Ureter (tissue), 1 donor: ENCODE measurements at places on chromosomes 4 and X. TPM values are rescaled to one million over a fixed set of nuclear protein-coding genes. Genes with fewer than 3 reads are reported as not detected.

- no peak for DNase-seq
These were observed 1265.7 kb downstream of the C4orf33 start for GRCh38 chr4:130361616-130362015.

DNA sequence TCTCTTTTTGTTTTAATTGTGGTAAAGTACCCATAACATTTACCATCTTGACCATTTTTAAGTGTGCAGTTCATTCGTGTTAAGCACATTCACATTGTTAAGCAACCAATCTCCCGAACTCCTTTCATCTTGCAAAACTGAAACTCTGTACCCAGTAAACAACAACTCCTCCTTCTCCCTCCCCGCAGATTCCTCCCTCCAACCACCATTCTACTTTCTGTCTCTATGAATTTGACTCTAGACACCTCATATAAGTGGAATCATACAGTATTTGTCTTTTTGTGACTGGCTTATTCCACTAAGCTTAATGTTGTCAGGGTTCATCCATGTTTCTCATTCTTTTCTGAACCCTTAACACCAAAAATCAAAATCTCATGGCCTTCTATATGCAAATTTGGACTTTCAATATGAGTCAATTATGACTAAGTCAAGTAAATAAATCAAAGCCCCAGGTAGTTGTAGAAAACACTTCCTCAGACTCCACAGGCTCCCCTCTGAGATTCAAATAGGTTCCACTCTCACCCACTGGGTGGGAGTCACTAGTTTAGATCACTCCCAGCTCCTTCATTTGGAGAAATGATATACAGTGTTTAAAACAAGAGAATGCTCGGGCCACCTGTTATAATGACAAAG lies 9.8 kb upstream of the RTL5 start:
- DNase-seq, result no peak

GRCh38 chrX:41478381-41478911 lies 31.3 kb downstream of the NYX start:
- no peak for DNase-seq

DNA sequence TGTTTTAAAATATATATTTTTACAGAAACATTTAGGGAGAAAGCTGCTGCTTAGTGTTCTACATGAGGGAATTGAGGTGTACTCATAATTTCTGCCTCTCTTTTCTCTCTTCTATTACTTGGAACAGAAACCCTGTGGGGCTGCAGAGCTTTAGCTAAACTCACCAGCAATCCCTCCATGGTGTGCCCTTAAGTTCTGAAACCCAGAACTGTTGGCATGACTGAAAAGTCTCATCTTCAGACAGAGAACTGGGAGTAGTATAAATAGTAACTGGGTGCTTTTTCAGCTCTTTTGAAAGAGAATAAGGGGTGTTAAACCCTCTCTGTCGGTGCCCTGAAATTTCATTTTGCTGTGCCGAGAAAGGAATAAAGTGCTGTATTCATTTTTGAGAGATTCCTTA lies 294.9 kb upstream of the BOD1L1 start:
- no peak for DNase-seq

- DNase-seq, result peak; percentile 57
These were observed 104.4 kb downstream of the UCHL1 start for GRCh38 chr4:41360921-41361793.

GRCh38 chr4:94345266-94345665 lies 2.6 kb upstream of the HPGDS start:
- no peak for DNase-seq

DNA sequence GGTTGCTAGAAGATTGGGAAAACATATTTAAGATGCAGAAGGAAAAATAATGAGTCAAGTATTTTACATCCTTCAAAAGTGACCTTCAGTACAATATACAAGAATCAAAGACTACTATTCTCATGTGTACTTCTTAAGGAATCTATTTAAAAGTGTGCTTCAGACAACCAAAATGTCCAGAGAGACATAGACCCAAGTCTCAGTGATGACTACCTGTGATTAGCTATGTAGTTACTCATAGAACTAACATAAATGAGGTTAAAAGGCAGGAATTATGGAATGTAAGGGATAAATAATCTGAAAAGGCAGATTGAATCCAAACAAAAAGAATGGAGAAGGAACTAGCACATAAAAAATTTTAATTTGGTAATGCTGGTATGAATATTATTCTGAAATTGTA lies 634.7 kb upstream of the FAM241A start:
- no peak for DNase-seq

- DNase-seq, result no peak
These were observed 197.2 kb downstream of the PDGFC start for GRCh38 chr4:156774422-156774821.

- DNase-seq, result no peak
These were observed 133.8 kb upstream of the NKX1-1 start for GRCh38 chr4:1539859-1540600.

GRCh38 chrX:10254739-10255138 lies 98.0 kb downstream of the CLCN4 start:
- DNase-seq, result no peak

- DNase-seq, result no peak
These were observed 413.6 kb downstream of the TRIML1 start for GRCh38 chr4:188552741-188553275.

GRCh38 chr4:71198958-71199357 lies 139.9 kb upstream of the SLC4A4 start:
- DNase-seq, result no peak

DNA sequence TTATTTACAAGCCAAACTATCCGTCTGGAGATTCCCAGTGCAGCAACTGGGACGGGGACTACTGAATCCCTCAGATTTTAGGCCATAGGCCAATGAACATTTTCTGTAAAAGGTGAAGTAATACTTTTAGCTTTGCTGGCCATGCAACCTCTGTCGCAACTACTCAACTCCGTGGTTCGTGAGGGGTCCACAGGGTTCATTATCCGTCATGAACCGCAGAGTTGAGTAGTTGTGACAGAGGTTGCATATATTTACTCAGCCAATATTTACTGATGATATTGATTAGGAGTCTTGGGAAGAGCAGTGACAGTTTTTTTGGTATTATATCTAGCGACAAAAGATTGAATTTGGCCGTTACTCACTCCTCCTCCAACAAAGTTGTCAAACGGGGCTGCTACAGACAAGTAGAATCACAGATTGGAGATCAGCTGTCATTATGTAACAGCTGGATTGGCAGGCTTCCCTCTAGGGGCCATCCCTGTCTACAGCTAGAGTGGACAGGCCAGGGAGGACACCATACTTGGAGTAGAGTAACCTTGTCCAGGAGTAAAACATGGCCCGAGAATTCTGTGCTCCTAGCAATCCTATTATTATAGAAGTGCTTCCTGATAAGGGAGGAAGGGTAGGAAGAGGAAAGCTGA lies 37.2 kb upstream of the CD38 start:
- DNase-seq, result no peak

DNA sequence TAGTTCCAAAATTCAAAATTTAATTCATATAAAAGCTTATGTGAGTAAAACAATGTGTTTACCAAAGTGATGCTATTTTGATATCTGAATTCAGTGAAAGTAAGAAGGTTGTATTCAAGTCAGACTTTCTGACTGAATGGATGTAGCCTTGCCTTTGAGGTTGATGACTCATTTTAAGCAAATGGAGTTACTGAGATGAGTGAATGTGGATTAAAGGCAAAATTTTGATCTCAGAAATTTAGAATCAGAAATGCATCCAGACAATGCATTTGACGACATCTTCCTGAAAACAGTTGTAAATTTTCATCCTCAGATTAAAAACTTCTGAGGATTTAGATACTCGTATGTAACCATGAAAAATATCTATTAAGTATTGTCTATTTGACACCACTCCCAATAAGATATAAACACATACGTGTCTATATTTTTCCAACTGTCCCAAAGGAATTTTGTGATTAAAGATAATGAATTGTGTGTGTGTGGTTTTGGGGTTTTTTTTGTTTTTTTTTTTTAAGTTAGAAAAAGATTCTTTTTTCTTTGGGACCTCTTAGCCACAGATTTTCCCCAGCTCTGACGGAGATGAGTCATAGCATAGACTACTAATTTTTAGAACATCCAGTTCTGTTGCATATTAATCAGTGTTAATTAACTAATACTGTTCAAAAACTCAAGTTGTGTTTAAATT lies 34.4 kb downstream of the NFKB1 start:
- no peak for DNase-seq

DNA sequence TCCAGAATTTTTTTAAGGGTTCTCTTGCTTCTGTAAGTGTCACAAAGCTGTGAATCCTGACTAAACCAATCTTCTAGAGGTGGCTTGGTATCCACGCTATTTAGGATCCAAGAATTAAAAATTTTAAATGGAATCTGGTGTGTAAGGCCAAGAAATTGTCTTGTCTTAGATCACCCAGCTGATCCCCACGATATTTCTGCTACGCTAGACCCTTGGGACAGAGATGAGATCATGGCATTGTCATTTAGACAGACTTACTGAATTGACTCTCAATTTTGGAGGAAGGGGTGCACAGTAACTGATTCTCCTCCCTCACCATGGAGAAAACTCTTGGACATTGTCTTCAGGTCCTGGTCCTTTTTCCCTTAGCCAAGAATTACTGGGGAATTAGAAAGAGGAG lies 5.7 kb downstream of the GPRIN3 start:
- no peak for DNase-seq

GRCh38 chr4:139239127-139239772 lies 40.8 kb downstream of the MGARP start:
- no peak for DNase-seq

DNA sequence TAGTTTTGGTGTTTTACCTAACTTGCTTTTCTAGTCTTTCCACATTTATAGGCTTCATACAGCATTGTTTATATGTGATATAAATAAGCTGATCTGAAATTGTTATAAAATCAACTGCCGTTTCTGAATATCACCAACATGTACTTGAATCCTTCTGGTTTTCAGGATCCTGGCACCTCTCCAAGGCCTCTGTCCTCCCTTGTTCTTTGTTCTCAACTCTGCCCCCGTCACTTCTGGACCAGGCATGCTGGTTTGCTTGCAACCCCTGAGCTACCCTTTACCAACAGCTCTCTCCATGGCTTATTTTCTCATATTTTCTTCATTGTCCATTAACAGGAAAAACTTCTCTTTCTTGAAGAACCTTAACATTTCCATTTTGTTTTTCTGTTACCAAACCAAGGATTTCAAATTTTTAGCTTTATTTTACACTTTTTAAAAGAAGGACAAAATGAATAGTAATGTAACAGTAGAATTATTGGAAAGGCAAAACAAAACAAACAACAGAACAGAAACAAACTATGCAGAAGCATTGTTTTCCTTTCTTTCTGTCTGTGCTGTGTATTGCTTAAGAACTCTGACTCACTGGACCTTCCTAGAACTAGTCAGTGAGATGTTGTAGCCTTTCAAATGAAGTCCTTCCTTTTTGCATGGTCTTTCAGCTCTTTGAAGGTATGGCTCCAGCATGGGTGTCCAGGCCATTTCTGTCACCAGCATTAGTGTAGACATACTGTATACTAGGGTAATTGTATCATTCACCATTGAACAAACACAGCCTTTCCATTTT lies 44.8 kb downstream of the BANK1 start:
- DNase-seq, result peak; percentile 49

DNA sequence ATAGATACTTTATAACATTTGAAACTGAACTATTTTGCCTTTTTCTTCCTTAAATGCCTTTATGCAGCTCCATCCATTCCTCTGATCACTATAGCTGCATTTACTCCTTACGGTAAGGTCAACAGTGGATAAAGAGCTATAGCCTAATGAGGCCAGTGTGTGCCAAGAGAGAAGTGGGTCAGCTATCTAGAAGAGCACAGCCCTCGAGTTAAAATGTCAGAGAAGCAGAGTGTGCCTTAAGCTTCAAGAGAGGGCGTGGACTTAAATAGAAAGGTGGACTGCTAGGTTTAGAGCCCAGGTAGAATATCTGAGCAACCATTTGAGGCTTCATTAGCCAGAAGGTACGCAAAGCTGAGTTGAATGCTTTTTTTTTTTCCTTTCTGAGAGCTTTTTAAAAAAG lies 347.4 kb downstream of the BMPR1B start:
- DNase-seq, result no peak

- no peak for DNase-seq
These were observed 7.1 kb upstream of the ELF2 start for GRCh38 chr4:139184129-139184528.

- DNase-seq, result no peak
These were observed 32.7 kb upstream of the NKRF start for GRCh38 chrX:119638725-119639471.

DNA sequence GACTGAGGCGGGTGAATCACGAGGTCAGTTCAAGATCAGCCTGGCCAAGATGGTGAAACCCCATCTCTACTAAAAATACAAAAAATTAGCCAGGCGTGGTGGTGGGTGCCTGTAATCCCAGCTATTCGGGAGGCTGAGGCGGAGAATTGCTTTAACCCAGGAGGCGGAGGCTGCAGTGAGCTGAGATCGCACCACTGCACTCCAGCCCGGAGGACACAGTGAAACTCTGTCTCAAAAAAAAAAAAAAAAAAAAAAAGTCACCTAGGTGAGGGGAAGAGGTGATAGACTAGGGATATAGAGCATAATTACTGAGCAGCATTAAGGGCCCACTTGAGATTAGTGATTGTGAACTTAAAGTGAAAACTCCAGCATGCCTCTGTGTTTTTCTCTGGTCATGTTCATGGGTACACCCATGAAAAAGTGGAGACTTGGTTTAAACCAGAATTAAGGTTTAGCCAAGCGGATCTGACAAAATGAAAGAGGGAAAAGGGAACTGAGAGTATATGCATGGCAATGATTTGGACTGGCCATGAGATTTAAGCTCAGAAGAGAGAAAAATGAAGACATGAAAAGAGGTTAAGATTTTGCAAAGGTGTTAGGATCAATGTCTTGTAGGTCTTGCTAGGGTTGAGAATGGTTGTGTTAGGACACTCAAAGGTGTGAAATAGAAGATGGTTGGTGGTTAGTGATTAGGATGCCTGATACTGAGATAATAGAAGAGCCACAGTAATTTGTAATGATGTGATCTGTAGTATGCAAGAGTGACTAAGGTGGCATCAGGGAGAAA lies 105.0 kb downstream of the RAB28 start:
- DNase-seq, result no peak

DNA sequence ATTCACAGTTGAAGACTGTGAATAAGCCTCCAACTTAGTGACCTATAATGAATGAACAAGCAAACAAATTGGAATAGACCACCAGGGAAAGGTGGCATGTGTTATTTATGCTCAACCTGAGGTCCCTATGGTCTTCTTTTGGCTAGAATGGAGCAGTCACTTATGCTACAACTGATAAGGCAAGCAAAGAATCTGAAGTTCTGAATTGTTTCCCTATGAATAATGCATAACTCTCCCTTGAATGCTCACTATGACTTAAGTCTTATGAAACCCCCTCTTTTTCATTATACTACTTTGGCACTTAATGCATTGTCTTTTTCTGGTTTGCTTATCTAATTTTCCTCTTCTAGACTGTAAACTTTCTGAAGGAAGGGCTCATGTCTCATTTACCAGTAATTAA lies 2.6 kb downstream of the GIMD1 start:
- DNase-seq, result no peak

The CPZ gene
- 7.4 TPM for total RNA-seq

The NUDT10 gene
- 4.6 TPM for total RNA-seq

The SMPX gene
- total RNA-seq, result not detected

The RHOH gene
- total RNA-seq, result 7.7 TPM

The TCEANC gene
- 3.4 TPM for total RNA-seq

The CXXC4 gene
- 1.4 TPM for total RNA-seq

The CAPN6 gene
- total RNA-seq, result 0.47 TPM

The UGT2A3 gene
- 0.31 TPM for total RNA-seq

The ANXA10 gene
- total RNA-seq, result 36.3 TPM

The FRMD7 gene
- total RNA-seq, result 1.6 TPM

The NPY1R gene
- 4.5 TPM for total RNA-seq

The TEX13B gene
- not detected for total RNA-seq
